ENCODE measurements at places on chromosomes 2 and 18.

GRCh38 chr2:132780651-132781050 is 110.6 kb upstream of the LYPD1 start:
- no peak for DNase-seq

DNA sequence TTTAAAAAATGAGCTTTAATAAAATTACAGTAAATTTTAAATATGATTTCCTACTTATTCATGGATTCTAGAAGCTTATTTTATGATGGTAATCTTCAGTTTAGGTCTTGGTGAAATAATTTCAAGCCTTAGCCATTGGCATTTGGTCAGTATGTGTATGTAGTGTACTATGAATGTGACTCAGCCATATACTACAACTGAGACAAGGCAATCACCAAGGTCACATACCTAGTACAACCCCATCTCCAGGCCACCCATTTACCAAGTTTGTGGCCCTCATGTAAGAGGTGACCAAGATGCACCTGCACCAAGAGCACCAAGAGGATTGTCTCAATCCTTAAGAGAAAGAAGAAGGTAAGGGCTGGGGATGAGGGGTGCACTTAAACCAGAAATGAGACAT is 54.8 kb upstream of the FRZB start:
- DNase-seq = no peak

- DNase-seq = no peak
Observed at GRCh38 chr2:4356109-4356508, 652.7 kb downstream of the DCDC2C start.

GRCh38 chr2:27875089-27875881 is 14.9 kb downstream of the RBKS start:
- no peak for DNase-seq

DNA sequence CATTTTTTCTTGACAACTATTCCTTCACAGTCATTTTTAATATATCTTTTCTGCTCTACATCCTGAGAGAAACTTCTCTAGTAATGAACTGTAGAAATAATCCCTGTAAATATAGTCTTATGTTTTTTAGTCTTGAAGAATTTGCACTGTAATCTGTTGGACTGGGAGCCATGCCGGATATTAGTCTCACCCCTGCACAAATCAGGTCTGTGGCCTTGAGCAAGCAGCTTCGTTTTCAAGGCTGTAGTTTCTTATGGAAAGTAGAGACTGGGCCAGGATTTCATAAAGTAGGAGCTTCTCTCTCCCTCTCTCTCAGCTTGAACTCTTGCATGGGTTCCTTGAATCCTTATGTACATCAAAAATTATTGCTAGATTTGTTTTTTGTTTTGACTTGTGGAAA is 8.7 kb downstream of the FARP2 start:
- no peak for DNase-seq

- no peak for DNase-seq
Observed at GRCh38 chr2:172278667-172279066, 148.7 kb upstream of the ITGA6 start.

DNA sequence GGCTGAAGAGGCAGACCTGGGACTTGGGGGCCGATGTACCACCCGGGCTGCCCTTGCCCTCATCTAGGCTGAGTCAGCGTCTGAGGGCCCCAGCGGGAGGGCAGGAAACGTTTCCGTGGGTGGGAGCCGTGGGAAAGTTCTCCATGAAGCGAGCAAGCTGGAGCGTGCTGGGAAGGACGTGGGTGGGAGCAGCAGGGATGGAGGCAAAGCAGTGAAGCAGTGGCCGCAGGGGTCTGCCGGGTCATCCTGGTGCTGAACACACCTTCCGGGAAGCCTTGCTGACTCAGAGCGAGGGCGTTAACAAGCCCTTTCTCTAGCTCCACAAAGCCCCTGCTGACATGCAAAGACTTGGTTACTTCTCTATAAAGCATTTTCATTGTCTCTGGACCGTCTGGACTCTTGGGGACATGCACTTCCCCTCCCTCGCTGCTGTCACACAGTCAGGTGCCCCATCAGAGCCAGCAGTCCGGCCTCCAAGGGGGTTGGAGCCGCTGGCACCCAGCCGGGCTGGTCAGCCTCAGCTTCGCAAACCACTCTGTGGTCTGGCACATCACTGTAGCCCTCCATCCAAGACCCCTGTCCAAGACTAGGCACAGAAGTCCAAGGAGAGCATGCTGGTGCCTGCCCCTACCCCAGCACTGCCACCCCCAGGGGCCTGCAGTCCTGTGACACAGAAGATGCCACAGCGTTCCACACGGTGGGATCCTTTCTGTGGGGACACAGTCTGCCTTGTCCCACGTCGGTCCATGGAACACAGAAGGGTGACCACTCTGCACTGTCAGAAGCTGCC is 115.1 kb upstream of the GPC1 start:
- no peak for DNase-seq

- DNase-seq = no peak
Observed at GRCh38 chr2:138713069-138713496, 67.1 kb downstream of the NXPH2 start.

DNA sequence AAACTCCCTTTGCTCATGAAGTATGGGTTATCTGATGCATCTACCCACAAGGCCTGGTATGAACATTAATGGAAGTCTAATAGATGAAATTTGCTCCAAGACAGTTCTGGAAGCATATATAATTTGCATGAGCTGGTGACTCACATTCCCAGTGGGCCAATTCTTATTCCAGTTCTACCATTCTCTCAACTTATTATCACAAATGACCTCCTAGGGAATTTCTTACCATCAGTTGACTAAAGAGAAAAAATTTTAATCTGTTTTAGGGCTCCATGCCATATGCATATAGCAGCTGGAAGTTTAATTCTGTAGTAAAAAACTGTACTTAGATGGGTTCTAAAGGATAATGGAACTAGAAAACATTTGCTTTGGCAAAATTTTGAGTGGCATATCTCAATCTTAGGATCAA is 165.2 kb upstream of the COL3A1 start:
- no peak for DNase-seq

GRCh38 chr2:102187496-102188150 is 800 bp downstream of the IL1RL2 start:
- no peak for DNase-seq

DNA sequence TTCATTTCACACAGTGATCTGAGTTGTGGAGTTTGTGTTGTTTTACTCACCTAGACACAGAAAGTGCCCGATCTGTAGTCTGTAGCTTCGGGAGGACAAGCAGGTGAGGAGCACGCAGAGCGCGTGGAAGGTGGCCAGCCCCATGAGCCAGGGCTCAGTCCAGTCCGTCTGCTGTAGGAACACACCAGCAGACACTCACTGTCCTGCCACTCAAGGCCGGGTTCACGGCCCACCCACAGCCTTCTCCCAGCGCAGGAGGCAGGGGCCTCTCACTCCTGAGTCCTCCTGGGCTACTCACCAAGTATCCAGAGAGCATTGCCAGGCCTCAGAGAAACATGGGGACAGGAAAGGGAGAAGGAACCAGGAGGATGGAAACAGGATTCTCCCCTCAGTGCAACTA is 1.7 kb downstream of the TMEM18 start:
- no peak for DNase-seq

DNA sequence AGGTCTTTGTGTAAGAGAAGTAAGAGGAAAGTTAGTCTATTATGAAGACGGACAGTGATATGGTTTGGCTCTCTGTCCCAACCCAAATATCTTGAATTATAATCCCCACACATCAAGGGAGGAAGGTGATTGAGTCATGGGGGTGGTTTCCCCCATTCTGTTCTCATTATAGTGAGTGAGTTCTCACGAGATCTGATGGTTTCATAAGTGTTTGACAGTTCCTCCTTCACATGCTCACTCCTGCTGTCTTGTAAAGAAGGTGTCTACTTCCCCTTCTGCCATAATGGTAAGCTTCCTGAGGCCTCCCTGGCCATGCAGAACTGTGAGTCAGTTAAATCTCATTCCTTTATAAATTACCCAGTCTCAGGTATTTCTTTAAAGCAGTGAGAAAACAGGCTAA is 67.6 kb downstream of the NEURL3 start:
- no peak for DNase-seq

DNA sequence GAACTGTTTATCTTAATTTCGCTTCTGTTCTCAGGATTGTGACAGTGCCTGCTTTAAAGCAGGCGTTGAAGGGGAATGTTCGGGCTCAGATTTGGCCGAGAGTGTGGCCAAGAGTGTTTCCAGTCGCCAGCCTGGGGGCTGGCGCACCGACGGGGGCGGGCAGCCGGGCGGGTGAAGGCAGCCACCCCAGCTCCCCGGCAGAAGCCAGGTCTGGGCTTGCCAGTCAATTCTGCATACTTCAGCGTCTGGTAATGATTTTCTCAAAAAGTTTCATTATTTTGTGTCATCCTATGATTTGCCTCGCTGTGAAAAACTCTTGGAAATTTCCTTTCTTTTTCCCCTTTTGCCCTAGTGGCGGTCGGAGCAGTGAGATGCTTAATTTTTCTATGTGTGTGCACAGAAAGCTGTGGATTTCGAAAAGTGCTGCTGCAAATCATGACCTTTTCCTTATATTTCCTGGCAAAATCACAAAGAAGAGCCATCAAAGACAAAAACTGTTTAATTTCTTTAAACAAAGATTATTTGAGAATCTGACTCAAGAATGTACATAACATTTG is 856 bp downstream of the FAM228A start:
- DNase-seq = no peak

GRCh38 chr2:137968477-137969417 is 4.5 kb downstream of the HNMT start:
- no peak for DNase-seq

DNA sequence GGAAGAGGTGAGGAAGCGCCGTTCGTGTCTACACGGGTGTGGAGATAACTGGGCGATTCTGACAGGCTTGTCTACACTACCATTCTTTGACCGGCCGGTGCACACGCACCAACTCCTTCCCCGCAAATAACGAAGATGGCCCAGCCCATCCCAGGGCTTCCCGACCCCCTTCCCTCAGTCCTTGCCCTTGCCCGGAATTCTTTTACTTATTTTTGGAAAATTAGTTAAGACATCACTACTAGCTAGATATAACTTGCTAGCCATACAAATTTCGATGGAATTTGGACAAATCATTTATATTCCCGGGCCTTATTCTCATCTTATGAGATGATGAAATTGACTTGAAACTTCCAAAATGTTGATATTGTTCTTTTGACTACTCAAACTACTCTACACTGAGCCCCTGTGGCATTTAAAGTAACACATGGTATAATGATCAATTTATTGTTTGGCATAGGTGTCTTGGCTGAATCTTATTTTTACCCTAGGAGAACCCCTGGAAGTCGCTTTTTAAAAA is 1.3 kb downstream of the ERICH2 start:
- DNase-seq = no peak

DNA sequence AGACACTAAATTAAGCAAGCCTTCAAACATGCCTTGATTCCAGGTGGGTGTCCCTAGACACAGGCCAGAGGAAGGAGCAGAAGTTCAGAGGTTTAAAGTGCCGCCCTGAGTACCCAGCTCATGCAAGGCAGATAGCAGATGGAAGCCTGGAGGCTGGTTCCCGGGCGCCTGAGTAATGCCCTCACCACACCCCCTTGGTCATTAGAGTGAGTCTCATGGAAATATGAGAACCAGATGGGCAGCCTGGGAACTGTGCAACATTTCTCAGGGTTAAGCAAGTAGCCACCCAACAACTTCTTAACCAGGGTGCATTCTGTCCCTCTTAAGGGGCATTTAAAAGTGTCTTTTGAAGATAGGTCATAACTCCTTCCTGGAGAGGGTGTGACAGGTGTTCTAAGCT is 44.1 kb downstream of the TGFA start:
- DNase-seq = no peak

GRCh38 chr2:204898928-204899640 is 353.8 kb downstream of the PARD3B start:
- no peak for DNase-seq

DNA sequence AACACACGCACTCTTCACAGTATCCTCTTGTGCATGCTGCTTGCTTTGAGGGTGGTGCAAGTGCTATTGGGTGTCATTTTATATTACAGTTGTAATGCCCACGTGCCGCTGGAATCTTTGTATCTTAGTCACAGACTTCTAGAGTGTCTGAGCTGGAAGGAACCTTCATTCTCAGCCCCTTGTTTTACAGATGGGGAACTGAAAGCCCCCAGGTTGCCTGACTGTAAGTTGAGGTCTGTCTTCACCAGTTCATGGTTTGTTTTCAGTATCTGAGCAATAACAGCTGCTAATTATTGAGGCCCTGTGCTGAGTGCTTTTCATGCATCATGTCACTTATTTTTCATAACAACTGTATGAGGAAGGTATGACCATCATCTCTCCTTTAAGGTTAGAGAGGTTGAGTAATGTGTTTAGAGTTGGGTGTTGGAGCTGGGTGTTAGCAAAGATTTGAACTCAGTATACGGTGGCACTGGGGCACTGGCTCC is 77.0 kb downstream of the PRKCE start:
- no peak for DNase-seq

- no peak for DNase-seq
Observed at GRCh38 chr2:36415381-36416022, 59.9 kb downstream of the CRIM1 start.

- DNase-seq = no peak
Observed at GRCh38 chr2:100018341-100019193, 123.8 kb downstream of the AFF3 start.

DNA sequence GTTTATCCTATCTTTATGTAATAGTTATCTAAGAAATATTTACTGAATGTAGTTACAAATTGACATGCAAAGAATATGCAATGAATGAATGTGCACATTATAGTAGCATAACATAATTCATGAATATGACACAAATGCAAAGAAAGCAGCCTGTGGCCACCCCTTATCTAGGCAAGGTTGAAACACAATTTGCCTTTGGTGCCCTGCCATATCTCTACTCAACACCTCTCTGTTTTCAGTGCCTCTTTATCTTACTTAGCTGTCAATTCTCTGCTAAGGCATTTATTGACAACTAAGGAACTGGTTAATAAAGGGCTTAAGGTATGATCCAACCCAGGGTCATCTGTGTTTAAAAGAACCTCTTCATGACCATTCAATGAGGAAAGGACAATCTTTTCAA is 18.9 kb downstream of the REV1 start:
- no peak for DNase-seq

GRCh38 chr2:69036926-69037325 is 23.9 kb downstream of the ANTXR1 start:
- no peak for DNase-seq

DNA sequence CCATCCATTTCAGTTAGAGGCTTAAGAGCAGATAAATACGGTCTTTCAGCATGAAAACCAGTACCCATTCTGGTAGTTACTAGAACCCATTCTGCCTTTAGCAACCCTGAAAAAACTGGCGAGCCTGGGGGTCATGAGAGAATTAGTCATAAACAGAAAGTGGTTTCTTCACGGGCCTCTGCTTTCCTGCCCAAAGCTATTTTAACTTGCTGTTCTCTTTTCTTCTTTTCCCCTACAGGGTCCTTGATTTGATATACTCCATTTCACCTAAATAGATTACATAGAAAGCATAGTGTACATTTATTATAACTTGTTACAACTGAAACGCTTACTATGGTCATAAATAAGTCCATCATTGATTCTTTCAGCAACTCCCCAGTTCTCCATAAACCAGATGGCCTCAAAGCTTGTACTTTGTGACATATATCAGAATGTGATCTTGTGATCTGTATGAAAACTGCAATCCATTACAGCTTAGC is 48.3 kb downstream of the WDFY1 start:
- DNase-seq = no peak

GRCh38 chr18:47595831-47596501 is 334.5 kb downstream of the SMAD2 start:
- no peak for DNase-seq
